ENCODE measurements at places on chromosomes 1 and 21. TPM values are rescaled to one million over a fixed set of nuclear protein-coding genes. Genes with fewer than 3 reads are reported as not detected.
A peak's percentile ranks its signal among the peaks of the same experiment; 100 is the strongest.

Gene FRRS1
- 19.8 TPM for total RNA-seq

GRCh38 chr1:99445486-99445885 lies 181.2 kb downstream of the PLPPR4 start:
- DNase-seq, result no peak
- H3K4me1 ChIP-seq, result no peaks in the 10 kb centered on the region
- no peak overlapping the region for H3K4me3 ChIP-seq
- H3K27me3 ChIP-seq, result no peaks in the 10 kb centered on the region

Gene NT5C1A
- total RNA-seq, result not detected

Gene NRDC
- total RNA-seq, result 182 TPM

Gene S100A8
- 1.4 TPM for total RNA-seq

- peaks cover 10% of the 10 kb centered on the region for H3K4me1 ChIP-seq
- H3K27me3 ChIP-seq, result no peaks in the 10 kb centered on the region
- no peaks in the 10 kb centered on the region for H3K36me3 ChIP-seq
- no peak overlapping the region for H3K27ac ChIP-seq
- no peak for DNase-seq
Measured at GRCh38 chr21:45990049-45990711, 8.6 kb downstream of the COL6A1 start.

GRCh38 chr1:35243691-35244090 lies 24.8 kb upstream of the ZMYM4 start:
- no peaks in the 10 kb centered on the region for H3K27me3 ChIP-seq
- DNase-seq, result no peak
- no peak overlapping the region for H3K4me3 ChIP-seq
- no peaks in the 10 kb centered on the region for H3K36me3 ChIP-seq

Gene PRMT6
- total RNA-seq, result 7.3 TPM

Gene LPAR3
- 27.2 TPM for total RNA-seq

DNA sequence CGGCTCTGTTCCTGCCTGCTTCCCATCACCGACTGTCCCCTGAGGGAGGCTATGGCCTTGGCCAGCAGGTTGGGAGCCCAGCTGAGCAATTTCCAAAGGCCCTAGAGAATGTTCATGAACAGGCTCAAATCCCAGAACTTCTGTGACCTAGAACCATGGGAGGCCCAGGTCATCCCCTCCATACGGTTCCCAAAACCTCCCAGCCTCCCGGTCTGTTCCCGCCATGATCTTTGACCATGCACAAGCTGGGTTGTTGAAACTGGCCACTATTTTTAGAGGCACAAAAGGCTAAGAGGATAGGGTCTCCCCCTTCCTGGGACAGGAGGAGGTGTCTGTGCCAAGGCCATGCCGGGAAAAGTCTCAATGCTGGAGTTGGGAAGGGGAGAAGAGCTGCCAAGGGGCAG lies 27.5 kb downstream of the EPHA2 start:
- H3K4me3 ChIP-seq, result no peak overlapping the region
- H3K4me1 ChIP-seq, result peaks cover 4% of the 10 kb centered on the region
- H3K36me3 ChIP-seq, result peaks cover 84% of the 10 kb centered on the region
- no peaks in the 10 kb centered on the region for H3K27me3 ChIP-seq
- 0 out of 2 replicates have a peak overlapping the region, but pooled peaks have one; percentile 10 for H3K27ac ChIP-seq
- no peak for DNase-seq
